B cell (primary cell): ENCODE measurements at places on chromosomes 6 and 20.

- DNase-seq, result no peak
Measured at GRCh38 chr6:4358414-4359107, 223.2 kb upstream of the ECI2 start.

DNA sequence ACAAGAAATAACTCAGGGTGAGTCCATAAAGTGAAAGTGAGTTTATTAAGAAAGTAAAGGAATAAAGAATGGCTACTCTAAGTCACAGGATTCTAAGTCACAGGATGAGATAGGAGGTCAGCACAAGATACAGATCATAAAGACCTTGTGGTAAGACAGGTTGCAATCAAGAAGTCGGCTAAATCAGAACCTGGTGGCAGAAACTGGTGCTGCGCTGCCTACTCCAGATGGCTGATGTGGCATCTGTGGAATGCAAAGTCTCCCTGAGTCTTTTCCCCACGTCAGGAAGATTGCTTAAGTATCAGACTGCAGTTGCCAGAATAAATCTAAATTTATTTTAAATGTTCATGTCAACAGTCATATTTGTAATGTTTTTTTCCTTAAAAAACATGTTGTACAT, 10.7 kb upstream of the KCNK15 start:
- no peak for DNase-seq

- DNase-seq, result no peak
Measured at GRCh38 chr6:154267508-154268106, 89.0 kb downstream of the IPCEF1 start.

GRCh38 chr20:5067877-5068645, 51.7 kb downstream of the PCNA start:
- no peak for DNase-seq

DNA sequence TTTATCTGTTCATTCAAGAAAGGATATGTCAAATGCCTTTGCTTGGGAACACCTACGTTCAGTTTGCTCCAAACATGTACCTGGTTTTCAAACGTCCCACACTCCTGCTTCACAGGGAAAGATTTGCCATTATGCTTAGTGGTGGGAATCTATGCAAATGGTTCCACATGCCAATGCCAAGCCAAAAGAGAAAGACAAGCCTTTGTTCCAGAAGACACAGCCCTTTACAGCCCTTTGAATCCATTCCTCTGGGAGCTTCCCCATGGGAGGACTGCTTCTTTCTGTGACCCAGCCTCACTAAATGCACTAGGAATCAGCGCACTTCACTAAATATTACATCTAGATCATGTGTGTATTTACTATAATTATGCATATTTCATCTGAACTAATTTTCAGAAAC, 619.5 kb downstream of the PRKN start:
- no peak for DNase-seq

DNA sequence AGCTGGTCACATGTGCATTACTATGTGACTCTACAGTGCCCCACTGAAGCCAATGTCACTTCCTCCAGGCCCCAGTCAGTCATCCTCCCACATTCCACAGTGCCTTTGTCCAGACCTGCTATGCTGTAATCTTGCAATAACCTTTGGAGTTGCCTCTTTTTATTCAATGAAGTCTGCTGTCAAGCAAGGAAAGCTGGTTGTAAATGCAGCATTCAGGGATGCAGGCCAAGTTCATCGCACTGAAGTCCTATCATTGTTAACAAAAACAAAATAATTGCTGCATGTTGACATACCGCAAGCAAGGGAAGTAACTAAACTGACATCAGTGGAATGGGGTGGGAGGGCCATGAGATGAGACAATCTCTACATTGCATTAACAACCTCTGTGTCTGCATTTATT, 131.2 kb upstream of the CDYL start:
- no peak for DNase-seq

GRCh38 chr6:36378243-36378920, 9.1 kb downstream of the ETV7 start:
- no peak for DNase-seq

- DNase-seq, result peak; percentile 55
Measured at GRCh38 chr6:25147223-25147622, 132.0 kb upstream of the CARMIL1 start.

DNA sequence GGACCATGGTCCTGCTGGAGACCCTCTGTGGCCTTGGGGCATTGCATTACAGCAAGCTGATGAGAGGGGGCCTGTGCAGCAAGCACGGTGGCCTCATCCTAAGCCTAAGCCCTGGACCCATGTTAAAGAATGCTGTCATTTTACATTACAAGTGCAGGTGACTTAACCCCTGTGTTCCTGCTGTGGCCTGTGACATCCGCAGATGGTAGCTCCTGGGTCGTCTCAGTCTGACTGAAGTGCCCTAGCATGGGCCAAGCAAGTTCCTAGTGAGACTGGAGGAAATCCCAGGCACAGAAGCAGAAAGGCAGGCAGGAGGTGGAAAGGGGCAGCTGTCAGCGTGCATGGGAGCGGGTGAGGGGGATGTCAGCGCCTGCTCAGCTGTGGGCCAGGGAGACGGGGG, 252.4 kb downstream of the FNDC1 start:
- no peak for DNase-seq

- DNase-seq, result no peak
Measured at GRCh38 chr6:101086473-101086872, 205.3 kb upstream of the ASCC3 start.

DNA sequence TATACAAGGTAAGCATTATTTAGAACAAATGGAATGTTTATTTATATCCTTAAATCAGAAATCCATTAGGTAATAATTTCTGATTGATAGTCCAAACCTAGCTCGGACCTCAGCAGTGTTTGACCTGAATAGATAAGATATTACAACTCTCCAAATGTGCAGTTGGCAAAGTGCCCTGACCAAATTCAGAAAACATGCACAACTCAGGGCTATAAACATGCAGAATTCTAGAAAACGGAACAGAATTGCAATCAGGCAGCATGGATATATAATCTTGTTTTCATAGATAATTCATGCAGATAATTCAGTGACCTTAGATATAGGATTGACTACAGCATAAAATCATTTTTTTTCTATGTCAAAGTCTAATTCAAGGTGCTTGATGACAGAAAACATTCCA, 626.6 kb upstream of the CITED2 start:
- DNase-seq, result no peak

DNA sequence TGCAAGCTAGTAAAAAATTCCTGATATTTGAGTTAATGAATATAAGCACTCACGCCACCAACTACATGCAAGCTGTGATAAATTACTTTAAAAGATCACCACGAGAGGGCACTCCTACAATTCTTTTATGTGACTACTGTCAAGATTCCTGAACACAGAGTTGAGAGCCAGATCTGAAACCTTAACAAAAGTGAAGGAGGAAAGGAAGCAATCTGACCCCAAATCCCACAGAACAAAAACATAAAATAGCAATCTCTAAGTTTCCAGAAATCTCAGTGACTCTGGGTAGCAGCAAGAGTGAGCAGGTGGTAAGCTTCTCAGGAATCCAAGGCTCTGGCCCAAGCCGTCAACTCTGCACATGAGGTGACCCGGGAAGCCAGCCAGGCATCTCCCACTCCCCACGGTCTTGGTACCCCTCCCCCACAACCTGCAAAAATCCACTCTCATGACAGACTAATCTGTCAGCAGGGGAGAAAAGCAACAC, 55.1 kb downstream of the STAU1 start:
- peak; percentile 67 for DNase-seq

DNA sequence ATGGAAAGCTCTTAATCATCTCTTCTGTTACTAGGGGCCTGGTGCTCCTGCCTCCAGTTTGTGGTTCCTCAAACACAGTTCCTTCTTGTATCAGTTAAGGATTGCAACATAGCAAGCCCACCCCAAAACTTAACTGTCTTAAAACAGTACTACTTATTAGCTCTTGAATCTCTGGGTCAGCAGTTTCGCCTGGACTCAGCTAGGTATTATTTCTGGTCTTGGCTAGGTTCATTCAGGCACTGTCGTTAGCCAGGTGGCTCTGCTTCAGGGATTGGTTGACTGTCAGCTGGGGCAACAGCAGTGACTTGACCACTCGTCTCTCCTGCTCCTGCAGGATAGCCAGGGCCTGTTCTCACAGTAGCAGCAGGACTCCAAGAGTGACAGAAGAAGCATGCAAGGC, 30.0 kb upstream of the RALY start:
- no peak for DNase-seq
